ENCODE measurements at places on chromosomes 13 and 19.
A peak's percentile ranks its signal among the peaks of the same experiment; 100 is the strongest.

GRCh38 chr13:29959086-29959485, 108.7 kb upstream of the UBL3 start:
- DNase-seq = no peak

GRCh38 chr19:51339687-51340656, 2.0 kb downstream of the VSIG10L start:
- DNase-seq = peak; percentile 94

DNA sequence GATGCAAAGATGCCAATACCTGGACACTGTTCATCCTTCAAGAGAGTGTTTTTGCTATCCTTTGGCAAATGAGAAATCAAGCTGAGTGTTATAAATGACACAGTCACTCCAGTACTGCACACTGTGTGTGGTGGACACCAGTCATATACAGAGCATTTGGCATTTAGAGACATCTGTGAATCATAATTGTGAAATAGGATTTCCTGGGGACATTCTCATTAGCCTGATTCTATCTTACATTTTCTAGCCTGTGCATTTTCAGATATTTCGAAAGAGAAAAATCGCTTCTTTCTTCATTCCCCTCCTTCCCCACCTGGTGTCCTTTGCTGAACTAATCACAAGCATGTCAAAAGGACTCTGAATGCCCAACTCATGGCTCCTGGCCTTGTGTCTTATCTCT, 781.0 kb upstream of the ARGLU1 start:
- no peak for DNase-seq

DNA sequence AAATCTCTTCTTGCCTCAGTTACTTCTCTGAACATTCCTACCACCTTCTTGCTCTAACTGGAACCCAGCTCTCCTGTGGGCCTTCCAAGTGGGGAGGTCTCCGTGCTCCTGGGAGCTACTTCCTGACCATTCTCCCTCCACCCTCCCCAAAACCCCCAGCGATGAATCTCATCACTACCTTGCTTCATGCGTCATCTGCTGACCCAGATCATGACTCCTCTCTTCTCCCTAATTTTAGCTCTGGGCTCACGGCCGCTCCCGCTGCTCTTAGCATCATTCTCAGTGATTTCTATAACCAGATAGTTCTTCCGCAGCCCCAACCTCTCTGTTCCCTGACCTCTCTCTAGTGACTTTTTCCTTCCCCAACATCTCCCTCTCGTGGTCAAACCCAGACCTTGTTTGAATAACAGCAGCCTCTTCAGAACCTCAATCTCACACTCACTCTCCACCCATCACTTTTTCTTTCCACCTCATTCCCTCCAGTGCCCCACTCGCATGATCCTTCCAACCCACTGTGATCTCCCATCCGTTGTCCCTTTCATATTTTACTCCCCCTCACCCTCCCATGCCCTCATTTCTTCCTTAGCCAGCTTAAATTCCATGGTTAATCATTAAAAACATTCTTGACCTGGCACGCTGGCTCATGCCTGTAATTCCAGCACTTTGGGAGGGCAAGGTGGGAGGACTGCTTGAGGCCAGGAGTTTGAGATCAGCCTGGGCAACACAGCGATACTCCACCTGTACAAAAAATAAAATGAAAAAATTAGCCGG, 21.8 kb downstream of the MRPS12 start:
- peak; percentile 38 for DNase-seq

DNA sequence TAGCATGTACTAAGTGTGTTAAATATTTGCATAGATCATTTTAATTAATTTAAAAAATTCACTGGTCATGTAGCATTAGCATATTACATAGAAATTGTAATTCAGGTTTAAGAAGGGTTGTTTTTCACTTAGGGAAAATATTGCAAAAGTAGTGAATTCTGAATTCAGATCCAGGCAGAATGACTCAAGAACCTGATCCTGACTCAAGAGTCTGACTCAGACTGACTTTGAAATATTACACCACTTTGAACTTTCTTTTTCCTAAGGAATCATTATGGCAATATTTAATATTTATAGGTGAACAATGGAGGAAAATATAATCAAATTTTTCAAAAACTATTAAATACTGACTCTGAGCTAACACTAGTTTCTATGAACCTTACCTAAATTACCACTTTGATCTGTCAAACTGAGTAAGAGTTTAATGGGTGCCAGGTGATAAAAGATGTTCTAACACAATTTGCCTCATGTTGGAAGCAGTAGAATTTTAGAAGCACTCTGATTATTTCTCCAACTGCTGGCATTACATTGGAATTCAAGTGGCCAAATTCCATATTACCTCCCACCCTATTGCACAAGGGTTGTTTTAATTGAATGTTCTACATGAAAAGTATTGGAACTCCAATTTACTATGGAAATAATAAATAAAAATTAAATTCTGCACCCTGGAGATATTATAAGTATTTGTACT, 261.6 kb downstream of the SLITRK1 start:
- DNase-seq = no peak

DNA sequence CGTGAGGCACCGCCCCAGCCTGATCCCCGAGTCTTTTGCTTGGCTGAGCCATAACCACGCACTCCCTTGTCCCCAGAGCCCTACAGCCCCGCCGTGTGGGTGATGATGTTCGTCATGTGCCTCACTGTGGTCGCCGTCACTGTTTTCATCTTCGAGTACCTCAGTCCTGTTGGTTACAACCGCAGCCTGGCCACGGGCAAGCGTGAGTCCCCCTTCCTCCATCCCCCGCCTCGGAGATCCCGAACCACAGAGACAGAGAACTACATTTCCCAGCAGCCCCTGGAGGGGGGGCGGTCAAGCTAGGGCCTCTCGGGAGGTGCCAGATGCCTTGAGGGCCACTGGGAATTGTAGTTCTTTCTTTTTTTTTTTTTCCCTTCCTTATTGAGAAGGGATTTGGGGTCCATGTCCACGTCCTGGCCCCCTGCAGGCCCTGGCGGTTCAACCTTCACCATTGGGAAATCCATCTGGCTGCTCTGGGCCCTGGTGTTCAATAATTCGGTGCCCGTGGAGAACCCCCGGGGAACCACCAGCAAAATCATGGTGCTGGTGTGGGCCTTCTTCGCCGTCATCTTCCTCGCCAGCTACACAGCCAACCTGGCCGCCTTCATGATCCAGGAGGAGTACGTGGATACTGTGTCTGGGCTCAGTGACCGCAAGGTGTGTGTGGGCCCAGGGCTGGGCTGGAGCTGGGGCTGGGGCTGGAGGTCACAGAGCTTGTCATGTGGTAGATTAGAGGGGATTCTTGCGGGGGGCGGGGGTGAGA, 25.9 kb downstream of the GRIN2D start:
- DNase-seq = peak; percentile 85

- no peak for DNase-seq
Measured at GRCh38 chr19:14371301-14371821, 9.9 kb upstream of the ADGRE5 start.

DNA sequence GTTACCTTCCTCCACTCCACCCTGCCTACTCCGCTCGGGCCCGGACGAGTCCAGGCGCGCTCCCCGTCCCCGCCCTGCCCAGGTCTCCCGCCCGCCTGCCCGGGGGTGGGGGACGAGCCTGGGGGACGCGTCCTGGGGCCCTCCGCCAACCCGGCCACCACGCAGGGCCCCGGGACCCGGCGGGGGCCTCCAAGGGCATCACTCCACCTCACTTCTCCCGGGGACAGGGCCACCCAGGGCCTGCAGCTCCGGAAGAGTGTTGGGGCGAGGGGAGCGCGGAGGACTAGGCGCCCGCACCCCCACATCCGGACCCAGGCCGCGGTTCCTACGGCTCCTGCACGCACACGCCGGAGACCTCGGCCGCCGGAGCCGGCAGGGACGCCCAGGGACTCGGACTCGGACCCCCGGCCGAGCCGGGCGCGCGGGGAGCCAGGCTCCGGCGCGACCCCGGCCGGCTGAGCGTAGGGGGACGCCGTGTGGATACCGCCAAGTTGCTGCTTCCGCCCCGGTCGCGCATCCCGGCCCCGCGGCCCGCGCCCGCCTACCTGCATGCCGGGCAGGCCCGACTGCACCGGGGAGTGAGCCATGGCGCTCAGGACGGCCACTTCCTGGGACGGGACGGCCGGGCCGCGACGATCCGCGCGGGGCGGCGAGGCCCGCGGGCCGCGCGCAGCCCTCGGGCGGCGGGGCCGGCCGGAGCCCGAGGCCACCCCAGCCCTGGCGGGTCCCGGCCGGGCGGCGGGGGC, 534 bp downstream of the STK24 start:
- DNase-seq = no peak

- no peak for DNase-seq
Measured at GRCh38 chr13:25157681-25158080, 14.4 kb downstream of the AMER2 start.

DNA sequence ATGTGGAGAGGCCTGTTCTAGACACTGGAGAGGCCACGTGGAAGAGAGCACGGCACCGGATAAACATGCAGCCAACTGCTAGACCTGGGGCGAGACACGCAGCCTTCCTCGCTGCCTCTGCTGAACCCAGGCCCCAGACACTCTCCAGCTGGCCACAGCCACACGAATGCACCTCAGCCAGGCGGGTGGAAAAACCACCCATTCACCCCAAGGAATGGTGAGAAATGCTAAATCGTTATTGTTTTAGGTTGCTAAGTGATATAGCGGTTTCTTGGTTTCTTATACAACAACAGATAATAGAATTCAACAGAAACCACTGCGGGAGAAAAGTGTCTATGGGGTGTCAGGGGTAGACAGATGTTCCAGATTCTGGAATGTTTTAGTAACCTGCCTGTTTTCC, 52.5 kb downstream of the STK24 start:
- no peak for DNase-seq

- no peak for DNase-seq
Measured at GRCh38 chr19:10110076-10110971, 1.2 kb upstream of the P2RY11 start.

DNA sequence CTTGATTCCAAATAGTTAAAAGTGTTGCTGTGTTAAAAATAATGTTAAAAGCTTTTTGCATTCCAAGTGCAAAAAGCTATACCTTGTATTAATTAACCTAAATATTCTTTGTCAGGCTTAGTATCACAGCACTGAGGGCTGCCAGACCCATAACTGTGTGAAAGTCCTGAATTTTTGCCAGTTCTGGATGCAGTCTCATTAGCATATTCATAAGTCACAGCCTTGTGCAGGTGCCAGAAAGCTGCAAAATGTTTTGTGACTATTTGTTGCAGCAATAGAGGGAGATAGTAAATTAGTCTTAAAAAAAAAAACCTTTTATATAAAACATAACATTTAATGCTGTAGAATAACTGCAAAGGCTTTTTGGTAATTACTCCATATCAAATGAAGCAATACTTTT, 56.6 kb downstream of the SLITRK1 start:
- no peak for DNase-seq

DNA sequence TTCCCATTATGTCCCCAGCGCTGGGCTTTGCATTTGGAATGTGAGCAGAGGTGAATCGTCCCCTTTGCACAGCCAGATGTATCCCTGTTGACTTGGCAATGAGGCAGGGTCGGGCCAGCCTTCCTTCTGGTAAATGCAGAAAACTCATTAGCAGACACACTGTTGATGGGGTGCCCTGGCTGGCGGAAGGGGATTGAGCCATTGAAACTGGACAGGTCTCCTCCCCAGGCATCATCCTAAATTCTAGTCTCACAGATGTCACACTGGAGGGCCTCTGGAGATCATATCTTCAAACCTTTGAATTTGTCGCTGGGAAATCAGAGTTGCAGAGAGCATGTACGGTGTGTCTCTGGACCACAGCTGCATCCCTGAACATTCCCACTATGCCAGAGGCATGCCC, 219.5 kb upstream of the TSHZ3 start:
- no peak for DNase-seq

DNA sequence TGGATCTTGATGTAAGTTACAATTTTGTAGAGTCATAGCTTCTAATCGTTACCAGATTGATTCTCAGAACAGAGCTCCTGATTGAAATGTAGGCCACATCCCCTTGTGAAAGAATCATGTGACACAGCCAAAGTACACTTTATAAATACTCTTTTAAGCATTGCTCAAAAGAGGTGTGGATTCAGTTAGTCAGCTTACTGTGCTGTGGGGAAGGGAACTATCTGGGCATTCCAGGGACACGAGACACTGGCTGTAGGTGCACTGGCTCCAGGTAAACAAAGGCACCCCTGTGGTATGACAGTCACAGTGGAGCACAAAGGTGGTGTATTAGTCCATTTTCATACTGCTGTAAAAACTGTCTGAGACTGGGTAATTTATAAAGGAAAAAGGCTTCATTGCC, 222.8 kb downstream of the LIG4 start:
- DNase-seq = no peak

- DNase-seq = no peak
Measured at GRCh38 chr19:34475026-34475974, 6.3 kb upstream of the WTIP start.

DNA sequence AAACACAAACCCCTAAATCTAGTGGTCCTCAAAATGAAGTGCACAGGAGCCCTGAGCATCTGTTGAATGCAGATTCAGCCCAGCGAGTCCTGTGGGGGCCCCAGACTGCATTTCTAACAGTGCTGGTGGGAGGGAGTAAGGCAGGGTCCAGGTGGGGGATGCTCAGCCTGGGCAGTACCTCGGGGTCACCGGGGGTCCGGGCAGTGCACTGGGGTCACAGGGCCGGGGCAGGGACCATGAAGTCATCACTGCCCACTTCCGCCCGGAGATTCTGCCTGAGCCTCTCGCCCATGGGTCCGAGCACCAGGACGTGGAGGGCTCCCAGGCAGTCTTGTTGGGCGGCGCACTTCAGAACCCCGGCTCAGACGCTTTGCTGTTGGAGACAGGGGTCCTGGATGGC, 838 bp upstream of the ATP4B start:
- no peak for DNase-seq

GRCh38 chr13:32752997-32753606, 166.8 kb downstream of the PDS5B start:
- no peak for DNase-seq

GRCh38 chr19:41323430-41324125, 13.6 kb downstream of the CCDC97 start:
- no peak for DNase-seq

DNA sequence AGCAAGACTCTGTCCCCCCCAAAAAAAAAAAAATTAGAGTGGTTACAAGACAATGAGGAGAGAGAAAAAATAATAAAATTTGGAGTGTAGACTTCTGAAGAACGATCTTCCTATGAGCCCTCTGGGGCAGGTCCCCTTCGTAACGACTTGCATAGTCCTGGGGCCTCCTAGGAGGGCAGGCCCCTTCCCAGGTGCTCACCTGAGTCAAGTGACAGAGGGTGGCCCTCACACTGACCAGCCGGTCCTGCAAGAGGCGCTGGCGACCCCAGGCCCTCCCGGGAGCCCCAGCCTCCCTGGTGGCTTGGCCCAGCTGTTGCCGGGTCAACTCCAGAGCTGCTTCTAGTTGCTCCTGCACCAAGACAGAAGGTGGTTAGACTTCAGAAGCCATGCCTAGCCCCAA, 14.9 kb downstream of the PLEKHA4 start:
- DNase-seq = no peak
